Activated naive CD8-positive, alpha-beta T cell treated with anti-CD3 and anti-CD28 coated beads, Interleukin-2, amount 10 ng/mL, durations not matched to agents 7 days and 5 days (primary cell): ENCODE measurements at places on chromosomes 3 and 15. TPM values are rescaled to one million over a fixed set of nuclear protein-coding genes. Genes with fewer than 3 reads are reported as not detected.

Gene CACNA2D3
- total RNA-seq, result not detected

DNA sequence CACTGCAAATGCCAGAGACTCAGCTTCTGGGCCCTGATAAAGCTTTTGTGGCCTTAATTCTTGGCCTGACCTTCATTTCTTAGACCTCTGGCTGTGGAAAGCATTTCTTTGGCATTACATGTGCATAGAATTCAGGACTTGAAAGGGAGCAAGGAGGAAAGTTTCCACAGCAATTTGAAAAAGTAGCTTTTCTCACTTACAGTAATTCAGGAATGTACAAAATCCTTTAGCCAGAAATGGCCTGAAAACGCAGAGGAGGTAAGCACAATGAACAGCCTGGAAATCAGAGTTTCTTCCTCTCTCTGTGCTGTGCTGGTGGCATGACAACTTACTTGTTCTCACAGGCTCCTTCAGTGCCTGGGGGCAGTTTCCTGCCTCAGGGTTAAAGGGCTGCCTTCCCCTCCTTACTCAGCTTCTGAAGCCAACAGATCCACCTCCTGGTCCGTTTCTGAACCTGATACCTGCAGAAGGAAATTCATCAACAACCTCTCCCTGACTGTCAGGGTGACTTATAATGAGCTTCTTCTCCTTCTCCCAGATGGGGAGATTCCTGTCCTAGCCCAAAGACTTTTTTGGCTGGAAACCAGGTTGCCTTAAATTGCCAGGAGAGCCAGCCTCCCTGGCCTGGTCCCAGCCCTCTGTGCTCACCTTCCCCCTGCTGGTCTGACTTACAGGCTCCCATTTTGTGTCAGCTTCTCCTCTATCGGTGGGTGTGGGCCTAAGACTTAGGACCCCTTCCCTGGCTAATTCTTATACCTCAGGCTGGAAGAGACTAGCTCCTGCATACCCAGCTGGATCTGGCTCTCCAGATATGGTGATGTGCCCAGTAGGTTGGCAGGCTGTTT is 102.3 kb downstream of the MYRIP start:
- no peak for DNase-seq

DNA sequence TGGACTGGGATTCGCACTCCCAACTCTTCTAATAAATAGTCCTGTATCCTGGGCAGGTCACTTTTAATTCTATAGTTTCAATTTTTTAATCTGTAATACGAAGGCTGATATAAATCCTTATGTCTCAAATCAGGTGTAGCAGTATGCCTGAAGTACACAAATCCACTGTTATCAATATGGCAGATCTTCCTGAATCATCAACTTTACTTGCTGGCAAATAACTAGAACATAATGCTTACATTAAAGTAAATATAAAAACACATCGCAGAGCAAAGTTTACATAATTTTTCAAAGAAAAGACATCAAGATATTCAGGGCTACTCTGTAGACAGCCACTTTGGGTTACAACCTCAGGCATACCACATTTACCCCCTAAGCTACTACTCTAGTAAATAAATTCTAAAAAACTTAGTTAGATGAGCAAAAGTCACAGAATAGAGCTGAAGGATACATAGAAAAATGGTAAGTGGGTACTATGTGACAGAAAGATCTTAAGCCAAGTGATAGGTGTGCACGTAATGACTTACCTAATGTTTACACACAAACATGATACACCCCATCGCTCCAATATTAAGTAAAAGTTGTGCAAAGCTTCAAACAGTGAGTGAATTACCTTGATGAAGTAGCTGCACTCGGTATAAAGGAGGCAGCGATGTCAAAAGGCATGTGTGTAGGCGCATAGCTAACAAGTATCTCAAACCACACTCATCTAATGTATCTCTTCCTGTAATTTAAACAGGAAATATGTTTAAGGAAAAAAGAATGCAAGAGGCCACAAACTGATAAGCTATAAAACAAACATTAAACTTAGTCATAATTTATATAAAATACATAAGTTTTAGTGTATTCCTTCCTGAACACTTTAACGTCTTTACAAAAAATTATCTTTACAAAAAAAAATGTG is 127.9 kb downstream of the DMXL2 start:
- DNase-seq, result no peak

Gene CCDC14
- 48.9 TPM for total RNA-seq

DNA sequence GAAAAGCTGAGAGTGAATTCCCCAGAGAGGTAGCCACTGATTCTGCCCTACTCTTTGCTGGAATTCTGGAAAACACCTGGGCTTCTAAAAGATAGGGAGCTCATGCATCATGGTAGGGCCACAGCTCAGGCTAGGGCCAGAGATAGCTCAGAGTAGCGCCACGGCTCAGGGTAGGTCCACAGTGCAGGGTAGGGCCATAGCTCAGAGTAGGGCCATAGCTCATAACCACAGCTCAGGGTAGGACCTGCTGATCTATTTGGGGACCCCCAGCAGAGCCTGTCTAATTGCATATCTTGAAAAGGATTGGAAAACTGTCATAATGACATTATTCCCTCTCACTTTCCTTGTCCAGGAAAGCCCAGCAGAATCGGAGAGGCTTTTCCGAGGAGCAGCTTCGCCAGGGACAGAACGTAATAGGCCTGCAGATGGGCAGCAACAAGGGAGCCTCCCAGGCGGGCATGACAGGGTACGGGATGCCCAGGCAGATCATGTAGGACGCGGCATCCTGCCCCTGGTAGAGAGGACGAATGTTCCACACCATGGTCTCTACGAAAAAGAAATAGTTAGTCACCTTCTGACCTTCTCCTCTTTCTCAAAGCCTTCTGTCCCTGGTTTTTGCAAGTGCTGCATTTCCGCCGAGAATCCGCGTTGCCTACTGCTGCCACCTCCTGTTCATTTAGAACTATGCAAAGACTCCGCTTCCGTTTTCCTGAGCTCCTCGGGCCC is 14.5 kb downstream of the TAGLN3 start:
- peak; percentile 52 for DNase-seq

Gene TMEM266
- not detected for total RNA-seq

DNA sequence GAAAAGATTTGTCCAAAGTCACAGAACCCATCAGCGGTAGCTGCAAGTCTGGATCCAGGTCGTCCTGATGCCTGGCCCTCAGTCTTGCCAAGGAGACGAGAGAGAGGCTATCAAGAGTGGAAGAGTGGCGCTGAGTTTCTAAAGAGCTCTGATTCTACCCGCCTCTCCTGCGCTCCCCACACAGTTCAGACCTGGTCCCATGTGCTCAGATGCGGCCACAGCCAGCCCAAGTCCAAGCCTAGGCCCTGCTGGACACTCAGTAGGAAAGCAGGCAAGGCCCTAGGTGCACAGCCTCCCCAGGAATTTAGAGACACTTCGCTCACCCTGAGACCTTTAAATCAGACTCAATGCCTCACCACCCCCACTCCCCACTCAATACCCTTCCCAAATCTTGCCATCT is 32.4 kb downstream of the CCDC12 start:
- DNase-seq, result no peak

DNA sequence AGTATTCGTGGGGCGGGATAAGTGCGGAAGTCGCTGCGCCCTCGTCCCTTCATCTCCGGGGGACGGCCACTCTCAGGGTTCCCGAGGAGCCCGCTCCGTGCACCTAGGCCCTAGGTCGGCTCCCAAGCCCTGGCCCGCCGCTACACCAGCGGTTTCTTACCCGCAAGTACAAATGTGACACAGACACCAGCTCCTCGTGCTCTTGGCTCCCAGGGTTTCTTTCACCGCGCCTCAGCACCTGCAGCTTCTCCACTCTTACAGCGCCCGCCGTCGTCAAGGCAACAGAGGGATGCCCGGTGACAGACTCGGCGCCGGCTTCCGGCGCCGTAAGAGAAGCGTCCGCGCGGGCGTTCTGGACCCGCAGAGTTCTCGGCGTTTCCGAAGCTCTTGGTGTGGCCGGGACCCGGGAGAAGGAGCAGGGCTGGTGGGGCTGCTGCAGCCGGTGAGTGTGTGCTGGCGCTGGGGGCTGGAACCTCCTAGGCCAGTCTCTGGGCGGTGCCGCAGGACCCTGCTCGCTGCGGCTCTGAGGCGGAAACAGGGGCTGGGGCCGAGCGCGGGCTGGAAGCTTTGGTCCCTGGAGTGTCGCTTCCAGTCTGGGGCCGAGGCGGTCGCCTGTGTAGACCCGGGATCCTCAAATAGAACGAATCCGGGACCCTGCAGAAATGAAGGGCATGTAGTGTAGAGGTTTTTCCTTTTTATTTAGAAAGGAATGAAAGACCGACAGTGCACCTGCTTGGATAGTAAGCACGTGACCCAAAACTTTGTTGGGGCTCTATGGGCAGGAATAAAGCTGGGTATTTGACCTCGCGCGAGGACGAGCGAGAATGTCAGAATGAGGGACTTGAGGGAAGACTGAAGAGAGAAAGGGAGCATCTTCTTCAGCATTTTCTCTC is 155.4 kb upstream of the GOLGA6L4 start:
- peak; percentile 72 for DNase-seq

Gene IL17RC
- 0.22 TPM for total RNA-seq

Gene GABRR3
- not detected for total RNA-seq

Gene LEKR1
- 1.5 TPM for total RNA-seq

GRCh38 chr3:58065700-58066167 is 57.5 kb downstream of the FLNB start:
- no peak for DNase-seq

DNA sequence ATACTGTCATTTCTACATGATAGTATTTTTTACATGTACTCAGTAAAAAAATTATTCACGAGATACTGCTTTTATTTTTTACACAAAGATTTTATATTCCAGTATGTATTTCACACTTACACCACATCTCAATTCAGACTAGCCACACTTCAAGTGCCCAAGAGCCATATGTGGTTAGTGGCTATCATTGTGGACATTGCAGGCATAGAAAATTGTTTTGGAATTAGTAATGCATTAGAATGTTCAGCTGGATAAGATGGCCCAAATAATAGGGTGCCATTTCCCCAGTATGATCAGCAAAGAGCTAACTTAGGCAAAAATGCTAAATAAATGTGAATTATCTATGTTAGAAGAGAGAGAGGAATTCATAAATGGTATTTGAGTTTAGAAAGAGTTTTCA is 203.8 kb upstream of the MCTP2 start:
- no peak for DNase-seq

- DNase-seq, result no peak
Measured at GRCh38 chr15:45169608-45170480, 17.9 kb downstream of the SHF start.

DNA sequence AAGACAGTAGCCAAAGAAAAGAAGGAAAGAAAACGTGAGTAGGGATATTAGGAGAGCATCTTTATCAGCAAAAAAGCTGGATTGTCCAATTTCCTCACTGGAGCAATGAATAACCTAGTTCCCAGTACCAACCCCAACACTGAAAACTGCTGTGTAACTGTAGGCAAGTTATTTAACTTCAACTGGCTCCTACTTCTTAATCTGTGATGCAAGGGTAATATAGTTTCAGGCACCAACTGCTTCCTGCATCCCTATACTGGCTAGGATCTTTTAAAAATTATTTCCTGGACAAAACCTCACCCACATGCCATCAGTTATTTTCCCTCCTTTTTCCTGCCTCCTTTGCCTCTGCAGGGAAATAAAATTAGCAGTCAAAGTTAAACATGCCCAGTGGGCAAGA is 59.6 kb downstream of the ZBTB20 start:
- no peak for DNase-seq

- DNase-seq, result peak; percentile 60
Measured at GRCh38 chr3:52053307-52054304, 2.8 kb downstream of the DUSP7 start.

Gene GOLGA6L10
- 4.2 TPM for total RNA-seq
